ENCODE measurements at places on chromosomes 6 and 20.

- H3K36me3 ChIP-seq = no peaks in the 10 kb centered on the region
- no peak for DNase-seq
- H3K27me3 ChIP-seq = no peaks in the 10 kb centered on the region
- H3K27ac ChIP-seq = no peak overlapping the region
- H3K4me1 ChIP-seq = no peaks in the 10 kb centered on the region
Observed at GRCh38 chr6:16850681-16851026, 89.4 kb upstream of the ATXN1 start.

GRCh38 chr6:15881150-15881549, 218.3 kb upstream of the DTNBP1 start:
- H3K4me3 ChIP-seq = no peak overlapping the region
- H3K4me1 ChIP-seq = no peaks in the 10 kb centered on the region
- DNase-seq = no peak
- H3K27ac ChIP-seq = no peak overlapping the region
- H3K36me3 ChIP-seq = no peaks in the 10 kb centered on the region
- H3K27me3 ChIP-seq = no peaks in the 10 kb centered on the region

- peaks cover 12% of the 10 kb centered on the region for H3K4me1 ChIP-seq
- peaks cover 1% of the 10 kb centered on the region for H3K36me3 ChIP-seq
- peak overlapping the region; percentile 27 for H3K4me3 ChIP-seq
- H3K27me3 ChIP-seq = no peaks in the 10 kb centered on the region
- H3K27ac ChIP-seq = no peak overlapping the region
Observed at GRCh38 chr20:34011275-34011674, 17.6 kb downstream of the RALY start.

DNA sequence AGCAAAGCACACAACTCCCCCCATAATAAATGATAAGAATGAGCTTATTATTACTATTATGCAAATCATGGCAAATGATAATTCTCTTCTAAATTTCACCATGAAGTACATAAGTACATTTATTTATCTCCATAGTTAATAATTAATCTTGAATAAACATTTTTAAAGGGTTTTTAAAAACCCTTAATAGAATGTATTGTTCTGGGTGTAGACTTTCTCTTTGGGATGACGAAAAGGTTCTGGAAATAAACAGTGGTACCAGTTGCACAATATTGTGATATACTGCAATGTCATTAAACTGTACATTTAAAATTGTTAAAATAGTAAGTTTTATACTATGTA, 18.0 kb downstream of the DST start:
- no peaks in the 10 kb centered on the region for H3K27me3 ChIP-seq
- no peak overlapping the region for H3K4me3 ChIP-seq
- no peaks in the 10 kb centered on the region for H3K4me1 ChIP-seq

GRCh38 chr6:98841621-98842341, 7.4 kb downstream of the POU3F2 start:
- peaks cover 62% of the 10 kb centered on the region for H3K27me3 ChIP-seq
- no peak overlapping the region for H3K27ac ChIP-seq
- H3K36me3 ChIP-seq = no peaks in the 10 kb centered on the region
- DNase-seq = no peak

- H3K4me3 ChIP-seq = no peak overlapping the region
- no peaks in the 10 kb centered on the region for H3K27me3 ChIP-seq
- no peak overlapping the region for H3K27ac ChIP-seq
- no peak for DNase-seq
- no peaks in the 10 kb centered on the region for H3K36me3 ChIP-seq
Observed at GRCh38 chr20:62749851-62750445, 41.3 kb downstream of the NTSR1 start.

- no peak overlapping the region for H3K4me3 ChIP-seq
- no peak for DNase-seq
- H3K4me1 ChIP-seq = no peaks in the 10 kb centered on the region
- no peaks in the 10 kb centered on the region for H3K36me3 ChIP-seq
Observed at GRCh38 chr6:41836660-41837052, 49.2 kb downstream of the TOMM6 start.

GRCh38 chr20:57244221-57244585, 22.2 kb downstream of the BMP7 start:
- H3K4me3 ChIP-seq = no peak overlapping the region
- no peak overlapping the region for H3K27ac ChIP-seq
- DNase-seq = no peak

- DNase-seq = no peak
- no peak overlapping the region for H3K27ac ChIP-seq
- no peaks in the 10 kb centered on the region for H3K4me1 ChIP-seq
- no peak overlapping the region for H3K4me3 ChIP-seq
Observed at GRCh38 chr6:46407776-46408530, 83.3 kb downstream of the RCAN2 start.

DNA sequence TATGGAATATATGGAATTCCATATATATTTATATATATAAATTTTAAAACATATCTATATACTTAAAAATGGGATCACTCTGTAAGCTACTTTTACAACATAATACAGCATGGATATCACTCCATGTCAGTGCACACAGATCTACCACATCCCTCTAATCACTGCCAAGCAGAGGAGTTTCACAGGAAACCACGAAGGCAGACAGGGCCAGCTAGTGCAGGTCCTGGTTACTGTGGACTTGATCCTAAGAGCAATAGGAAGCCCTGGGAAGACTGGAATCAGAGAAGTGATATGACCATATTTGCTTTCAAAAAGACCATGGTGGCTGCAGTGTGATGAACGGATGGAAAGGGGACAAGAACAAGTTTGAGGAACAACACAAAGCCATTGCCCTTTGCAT, 40.0 kb upstream of the NRN1 start:
- no peak overlapping the region for H3K27ac ChIP-seq
- H3K36me3 ChIP-seq = peaks cover 7% of the 10 kb centered on the region
- no peak overlapping the region for H3K4me3 ChIP-seq
- H3K27me3 ChIP-seq = no peaks in the 10 kb centered on the region
- no peaks in the 10 kb centered on the region for H3K4me1 ChIP-seq

- no peak for DNase-seq
- no peak overlapping the region for H3K27ac ChIP-seq
- H3K4me3 ChIP-seq = no peak overlapping the region
Observed at GRCh38 chr20:35472209-35472608, 16.8 kb downstream of the CEP250 start.

- DNase-seq = no peak
- no peaks in the 10 kb centered on the region for H3K27me3 ChIP-seq
- H3K4me3 ChIP-seq = no peak overlapping the region
Observed at GRCh38 chr6:15023448-15023847, 222.4 kb upstream of the JARID2 start.

DNA sequence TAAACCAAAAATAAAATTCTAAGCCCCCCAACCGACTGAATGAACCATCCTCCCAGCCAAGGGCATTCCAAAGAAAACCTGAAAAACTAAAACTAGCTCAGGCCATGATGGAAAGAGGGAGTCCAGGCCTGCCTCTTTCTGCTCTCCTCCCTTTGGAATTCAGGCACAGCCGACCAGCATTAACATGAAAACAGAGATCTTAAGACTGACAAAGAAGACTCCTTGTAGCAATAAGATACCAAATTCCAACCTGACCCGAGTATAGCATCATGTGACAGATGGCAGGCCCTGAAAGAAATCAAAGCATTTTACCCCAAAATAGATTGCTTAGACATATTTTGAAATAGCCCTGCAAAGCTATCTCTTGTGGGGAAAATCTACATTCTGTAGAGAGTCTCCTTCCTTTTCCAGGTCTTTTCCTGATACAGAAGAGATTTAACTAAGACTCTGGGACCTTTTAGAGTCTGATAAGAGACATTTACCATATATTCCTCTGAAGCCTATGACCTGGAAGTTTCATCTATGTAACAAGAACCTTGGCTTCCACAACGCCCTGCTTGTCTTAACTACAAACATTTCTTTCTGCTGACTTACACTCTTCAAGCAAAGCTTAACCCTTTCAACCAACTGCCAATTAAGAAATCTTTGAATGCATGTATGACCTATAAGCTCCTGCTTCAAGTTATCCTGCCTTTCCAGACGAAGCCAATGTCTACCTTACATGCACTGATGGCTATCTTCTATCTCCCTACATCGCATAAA, 22.2 kb upstream of the TXLNB start:
- H3K27ac ChIP-seq = peak overlapping the region; percentile 98
- peaks cover 11% of the 10 kb centered on the region for H3K36me3 ChIP-seq
- peaks cover 8% of the 10 kb centered on the region for H3K4me1 ChIP-seq
- peak overlapping the region; percentile 24 for H3K4me3 ChIP-seq

- H3K4me1 ChIP-seq = no peaks in the 10 kb centered on the region
- no peak overlapping the region for H3K4me3 ChIP-seq
- DNase-seq = no peak
Observed at GRCh38 chr6:70685494-70686180, 18.0 kb downstream of the SMAP1 start.

DNA sequence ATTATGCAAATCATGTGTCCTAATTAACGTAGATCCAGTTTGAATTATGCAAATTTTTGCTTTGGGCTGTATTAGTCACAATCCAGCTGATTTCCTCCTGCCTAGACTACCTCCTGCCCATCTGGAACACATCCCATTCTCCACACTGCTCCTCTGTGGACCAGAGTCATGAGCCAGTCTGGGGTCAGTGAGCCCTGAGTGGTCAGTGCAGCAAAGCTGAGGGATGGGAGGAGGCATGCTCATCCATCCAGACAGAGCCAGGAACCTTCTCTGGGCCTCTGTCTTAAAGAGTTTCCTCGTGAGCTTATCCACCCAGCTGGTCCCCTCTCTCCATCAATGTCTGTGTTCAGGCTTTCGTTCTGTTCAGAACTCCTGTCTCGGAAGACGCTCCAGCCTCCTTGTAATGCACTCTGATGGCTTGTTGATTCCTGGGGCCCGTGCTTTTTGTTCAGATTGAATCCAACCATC, 747.8 kb downstream of the PTPRT start:
- H3K4me1 ChIP-seq = peaks cover 3% of the 10 kb centered on the region
- H3K4me3 ChIP-seq = no peak overlapping the region
- H3K36me3 ChIP-seq = no peaks in the 10 kb centered on the region

- peak; percentile 71 for DNase-seq
- H3K27ac ChIP-seq = peak overlapping the region; percentile 18
- H3K4me1 ChIP-seq = peaks cover 3% of the 10 kb centered on the region
- H3K36me3 ChIP-seq = 0 out of 2 replicates have a peak, but pooled peaks cover 2% of the 10 kb centered on the region
- 0 out of 3 replicates have a peak overlapping the region, but pooled peaks have one; percentile 20 for H3K4me3 ChIP-seq
Observed at GRCh38 chr6:34200340-34200971, 36.2 kb upstream of the HMGA1 start.

GRCh38 chr6:66900133-66901083, 1193.4 kb upstream of the EYS start:
- no peaks in the 10 kb centered on the region for H3K4me1 ChIP-seq
- H3K36me3 ChIP-seq = peaks cover 7% of the 10 kb centered on the region
- H3K4me3 ChIP-seq = no peak overlapping the region
- DNase-seq = no peak

- no peaks in the 10 kb centered on the region for H3K27me3 ChIP-seq
- no peak overlapping the region for H3K4me3 ChIP-seq
- no peaks in the 10 kb centered on the region for H3K4me1 ChIP-seq
- no peaks in the 10 kb centered on the region for H3K36me3 ChIP-seq
Observed at GRCh38 chr6:14051355-14051754, 66.2 kb upstream of the CD83 start.

- H3K27ac ChIP-seq = peak overlapping the region; percentile 61
- no peak for DNase-seq
- H3K27me3 ChIP-seq = no peaks in the 10 kb centered on the region
- H3K36me3 ChIP-seq = no peaks in the 10 kb centered on the region
- peaks cover 7% of the 10 kb centered on the region for H3K4me1 ChIP-seq
Observed at GRCh38 chr20:5822569-5822968, 72.4 kb downstream of the SHLD1 start.

GRCh38 chr6:37381579-37381978, 27.8 kb downstream of the RNF8 start:
- H3K4me1 ChIP-seq = no peaks in the 10 kb centered on the region
- H3K27me3 ChIP-seq = no peaks in the 10 kb centered on the region
- no peak overlapping the region for H3K4me3 ChIP-seq
- peaks cover 23% of the 10 kb centered on the region for H3K36me3 ChIP-seq
- DNase-seq = peak; percentile 78

DNA sequence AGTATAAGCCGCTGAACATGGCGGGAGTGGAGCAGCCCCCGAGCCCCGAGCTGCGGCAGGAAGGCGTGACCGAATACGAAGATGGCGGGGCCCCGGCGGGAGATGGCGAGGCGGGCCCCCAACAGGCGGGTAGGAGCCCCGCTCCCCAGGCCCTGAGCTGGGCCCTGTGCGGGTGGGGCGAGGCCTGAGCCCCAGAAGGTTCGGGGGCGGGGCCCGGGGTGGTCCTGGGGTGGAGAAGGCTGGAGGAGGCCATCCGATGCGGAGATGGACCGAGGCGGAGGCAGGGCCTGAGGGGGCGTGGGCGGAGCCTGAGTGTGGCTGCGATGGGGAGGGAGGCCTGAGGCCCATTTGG, 7.1 kb downstream of the L3MBTL1 start:
- no peaks in the 10 kb centered on the region for H3K4me1 ChIP-seq
- peak overlapping the region; percentile 91 for H3K4me3 ChIP-seq
- DNase-seq = no peak
- H3K27ac ChIP-seq = no peak overlapping the region
- H3K36me3 ChIP-seq = peaks cover 20% of the 10 kb centered on the region

- H3K27ac ChIP-seq = no peak overlapping the region
- H3K27me3 ChIP-seq = no peaks in the 10 kb centered on the region
- H3K4me3 ChIP-seq = no peak overlapping the region
- H3K36me3 ChIP-seq = no peaks in the 10 kb centered on the region
- DNase-seq = no peak
Observed at GRCh38 chr20:48880981-48881657, 40.4 kb upstream of the ARFGEF2 start.

- peaks cover 36% of the 10 kb centered on the region for H3K36me3 ChIP-seq
- no peak for DNase-seq
- peaks cover 17% of the 10 kb centered on the region for H3K4me1 ChIP-seq
- no peak overlapping the region for H3K4me3 ChIP-seq
- no peak overlapping the region for H3K27ac ChIP-seq
- no peaks in the 10 kb centered on the region for H3K27me3 ChIP-seq
Observed at GRCh38 chr20:46070215-46070900, 19.4 kb downstream of the NCOA5 start.

GRCh38 chr20:12640251-12640650, 368.5 kb upstream of the SPTLC3 start:
- no peak for DNase-seq
- no peaks in the 10 kb centered on the region for H3K4me1 ChIP-seq
- H3K27ac ChIP-seq = no peak overlapping the region
- H3K4me3 ChIP-seq = no peak overlapping the region

GRCh38 chr6:37650071-37650481, 47.6 kb downstream of the MDGA1 start:
- H3K27me3 ChIP-seq = no peaks in the 10 kb centered on the region
- peak; percentile 88 for DNase-seq
- peak overlapping the region; percentile 36 for H3K4me3 ChIP-seq
- H3K4me1 ChIP-seq = no peaks in the 10 kb centered on the region
- H3K27ac ChIP-seq = no peak overlapping the region

- H3K4me1 ChIP-seq = no peaks in the 10 kb centered on the region
- H3K4me3 ChIP-seq = no peak overlapping the region
- no peak overlapping the region for H3K27ac ChIP-seq
- no peak for DNase-seq
- H3K27me3 ChIP-seq = no peaks in the 10 kb centered on the region
Observed at GRCh38 chr6:137704802-137705159, 162.3 kb upstream of the TNFAIP3 start.
